ENCODE measurements at places on chromosomes 1 and 21.

DNA sequence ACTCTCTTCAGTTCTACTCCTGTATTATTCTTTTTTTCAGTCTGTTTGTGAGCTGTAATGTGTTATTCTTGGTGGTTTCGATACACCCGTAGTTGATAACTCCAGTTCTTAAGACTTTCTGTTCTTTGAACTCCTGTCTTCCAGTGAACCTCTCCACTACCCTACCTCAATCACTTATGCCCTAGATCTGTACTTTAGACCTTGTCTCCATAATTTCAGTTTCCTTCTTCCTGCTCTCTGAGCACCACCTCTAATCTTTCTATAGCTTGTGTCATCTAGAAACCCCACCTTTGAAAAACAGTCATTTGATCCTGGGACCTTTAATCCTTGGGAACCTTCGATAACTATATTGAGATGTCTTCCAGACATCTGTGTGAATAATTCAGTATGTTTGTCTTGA lies 159.3 kb downstream of the PIK3R3 start:
- no peak for DNase-seq

DNA sequence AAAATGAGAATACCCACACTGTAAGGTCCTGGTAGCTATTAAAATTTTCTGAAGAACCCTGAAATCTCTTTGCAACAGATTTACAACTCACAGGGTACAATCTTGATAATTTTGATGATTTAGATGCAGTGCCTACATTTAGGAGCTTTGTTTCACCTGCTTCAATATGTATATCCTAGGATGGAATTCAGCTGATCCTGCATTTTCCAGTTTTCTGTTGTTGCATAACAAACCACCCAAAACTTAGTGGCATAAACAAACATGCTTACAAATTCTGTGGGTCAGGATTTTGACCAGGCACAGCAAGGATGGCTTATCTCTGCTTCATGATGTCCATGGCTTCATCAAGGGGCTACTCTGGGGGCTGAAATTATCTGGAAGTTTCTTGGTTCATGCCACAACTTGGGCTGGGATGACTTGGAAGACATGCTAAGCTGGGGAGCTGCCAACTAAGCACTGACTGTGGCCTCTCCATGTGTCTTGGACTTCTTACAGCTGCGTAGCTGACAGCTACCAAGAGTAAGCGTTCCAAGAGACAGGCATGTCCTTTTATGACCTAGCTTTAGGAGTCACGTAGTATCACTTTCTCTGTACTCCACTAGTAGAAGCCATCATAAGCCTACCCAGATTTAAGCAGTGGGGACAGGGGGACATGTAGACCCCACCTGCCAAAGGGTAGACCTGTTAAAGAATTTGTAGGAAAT lies 108.5 kb downstream of the CACHD1 start:
- no peak for DNase-seq

GRCh38 chr1:244954359-244954758 lies 90.0 kb upstream of the HNRNPU start:
- DNase-seq = no peak

DNA sequence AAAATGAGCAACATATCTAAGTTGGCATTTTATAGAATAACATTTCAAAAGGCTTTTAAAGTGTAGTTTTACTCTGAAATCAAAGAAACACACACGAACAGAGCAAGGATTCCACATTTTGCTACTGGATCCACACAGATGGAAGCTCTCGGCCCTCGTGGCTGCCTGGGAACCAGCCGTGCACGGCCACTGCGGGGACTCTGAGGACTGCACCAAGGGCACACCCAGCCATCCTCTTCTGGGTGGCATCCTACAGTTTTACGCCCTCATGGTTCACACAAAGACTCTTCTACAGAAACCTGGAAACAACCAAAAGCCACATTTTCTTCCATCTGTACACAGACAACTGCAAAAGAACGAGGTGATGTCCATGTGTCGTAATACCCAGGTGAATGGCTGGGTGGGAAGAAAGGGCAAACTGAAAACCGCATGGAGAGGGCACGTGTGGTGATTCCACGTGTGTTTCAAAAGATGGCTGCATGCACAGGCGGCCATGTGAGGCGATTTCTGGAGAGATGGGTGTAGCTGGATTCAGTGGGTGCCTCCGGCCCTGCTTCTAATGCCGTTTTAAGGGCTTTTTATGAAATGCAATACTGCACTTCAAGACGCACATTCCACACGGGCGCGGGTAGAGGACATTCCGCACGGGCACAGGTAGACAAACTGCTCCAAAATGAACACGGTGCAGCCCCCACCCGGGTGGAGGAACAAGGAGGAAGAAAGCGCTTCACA lies 8.1 kb downstream of the POFUT2 start:
- no peak for DNase-seq

DNA sequence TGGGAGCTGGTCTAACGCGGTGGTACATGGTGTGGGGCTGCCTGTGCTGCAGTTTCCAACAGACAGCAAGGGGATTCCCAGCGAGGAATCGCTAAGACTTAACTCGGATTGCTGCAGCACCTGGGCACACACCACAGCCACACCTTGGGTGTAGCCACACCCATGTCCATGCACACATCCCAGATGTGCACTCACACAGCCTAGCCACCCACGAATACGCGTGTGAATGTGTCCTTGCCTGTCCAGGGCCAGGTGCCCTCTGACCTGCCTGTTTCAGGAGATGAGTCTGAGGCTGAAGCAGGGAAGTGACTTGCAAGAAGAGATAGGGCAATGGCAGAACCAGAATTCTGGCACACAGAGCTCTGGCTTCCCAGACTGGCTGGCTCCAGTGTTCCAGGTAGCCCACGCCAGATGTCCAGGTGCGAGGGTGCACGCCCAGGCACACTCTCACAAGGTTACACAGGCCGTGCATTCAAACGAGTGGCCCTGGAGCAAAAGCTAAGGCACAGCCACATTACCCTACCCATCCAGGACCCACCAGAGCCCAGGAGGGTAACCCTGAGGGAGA lies 272.7 kb downstream of the TRABD2B start:
- DNase-seq = no peak

- no peak for DNase-seq
These were observed 8.0 kb downstream of the ZNF670 start for GRCh38 chr1:247070645-247071044.

DNA sequence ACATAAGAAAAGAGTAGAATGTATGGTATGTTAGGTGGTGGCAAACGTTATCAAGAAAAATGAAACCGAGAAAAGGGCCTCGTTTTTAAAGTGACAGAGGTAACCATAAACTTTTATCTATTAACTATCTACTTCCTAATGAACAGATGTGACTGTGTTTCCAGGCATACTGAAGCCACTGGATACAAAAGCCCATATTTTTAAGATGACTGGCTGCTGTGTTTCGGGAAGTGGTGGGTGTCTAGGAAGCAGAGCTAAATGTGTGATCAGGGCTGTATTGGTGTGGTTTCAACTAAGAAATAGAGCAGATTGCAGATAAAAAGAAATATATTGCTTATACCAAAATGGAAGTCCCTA lies 71.8 kb downstream of the CHRM3 start:
- DNase-seq = no peak

- DNase-seq = no peak
These were observed 10.7 kb downstream of the NEK7 start for GRCh38 chr1:198167436-198167934.

GRCh38 chr1:30947212-30947611 lies 38.7 kb upstream of the SDC3 start:
- DNase-seq = no peak

GRCh38 chr1:150028322-150028721 lies 17.8 kb upstream of the OTUD7B start:
- no peak for DNase-seq

DNA sequence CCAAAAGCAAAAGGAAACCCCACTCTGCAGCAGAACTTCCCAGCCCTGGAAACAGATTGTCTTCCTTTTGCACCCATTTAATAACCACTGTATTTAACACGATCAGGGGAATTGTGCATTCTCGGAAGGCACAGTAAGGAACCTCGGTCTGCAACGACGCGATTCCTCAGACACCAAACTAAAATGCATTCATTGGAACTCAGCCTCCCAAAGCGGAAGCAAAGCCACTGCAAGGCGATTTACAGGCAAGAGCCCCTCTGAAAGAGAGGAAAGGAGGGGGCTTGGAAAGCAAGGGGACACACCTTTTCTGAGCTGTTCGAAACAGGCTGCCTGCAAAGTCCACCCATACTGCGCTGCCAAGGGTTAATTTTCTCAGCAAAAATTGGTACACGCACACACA lies 297.7 kb downstream of the OMA1 start:
- DNase-seq = no peak

DNA sequence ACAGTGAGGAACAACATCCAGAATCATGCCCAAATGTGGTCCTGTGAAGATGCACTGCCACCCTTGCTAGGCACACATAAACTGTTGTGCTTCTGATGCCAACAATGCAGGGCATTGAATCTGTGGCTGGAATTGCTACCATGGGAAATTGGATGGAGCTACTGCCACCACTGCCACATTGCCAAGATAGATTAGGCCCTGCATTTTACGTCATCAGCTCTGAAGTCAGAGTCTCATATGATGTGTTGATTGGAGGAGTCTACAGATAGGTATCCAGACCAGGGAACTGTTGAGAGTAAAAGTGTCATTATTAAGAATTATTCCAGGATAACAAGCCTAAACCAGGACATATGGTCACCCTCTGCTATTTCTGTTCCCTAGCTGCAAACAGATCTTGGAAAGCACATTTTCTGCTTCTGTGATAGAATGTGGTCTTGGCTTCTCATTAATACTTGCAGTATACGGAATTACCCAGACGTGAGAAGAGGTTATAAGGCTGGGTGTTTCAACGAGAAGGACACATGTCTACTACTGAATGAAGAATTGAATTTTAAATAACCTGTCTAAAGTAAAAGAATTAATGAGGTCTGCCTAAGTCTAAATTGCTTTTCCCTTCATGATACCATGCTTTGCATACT lies 106.6 kb downstream of the TNNI3K start:
- no peak for DNase-seq
